Activated CD4-positive, CD25-positive, alpha-beta regulatory T cell treated with anti-CD3 and anti-CD28 coated beads, Interleukin-2, amount 50 U/mL, for 72 hours (primary cell): ENCODE measurements at places on chromosomes 4 and X.

GRCh38 chrX:80512924-80513323 is 92.7 kb downstream of the TENT5D start:
- no peak for DNase-seq

DNA sequence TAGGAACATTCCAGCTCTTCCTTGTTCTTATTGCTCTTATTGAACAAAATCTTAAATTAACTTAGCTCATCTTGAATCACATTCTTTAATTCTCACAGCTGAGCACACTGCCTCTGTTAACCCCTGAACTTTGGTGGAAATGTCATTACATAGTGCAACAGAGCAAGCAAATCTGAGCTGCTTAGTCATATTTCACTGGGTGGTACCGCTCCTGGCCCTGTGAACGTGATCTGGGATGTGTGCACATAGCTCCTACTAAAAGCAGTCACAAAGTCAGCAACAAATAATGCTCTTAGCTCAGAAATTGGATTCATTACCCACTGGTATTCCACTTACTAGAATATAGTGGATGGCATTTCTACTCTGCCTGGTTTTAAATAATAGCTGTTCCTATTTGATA is 27.9 kb downstream of the ARHGEF6 start:
- no peak for DNase-seq

DNA sequence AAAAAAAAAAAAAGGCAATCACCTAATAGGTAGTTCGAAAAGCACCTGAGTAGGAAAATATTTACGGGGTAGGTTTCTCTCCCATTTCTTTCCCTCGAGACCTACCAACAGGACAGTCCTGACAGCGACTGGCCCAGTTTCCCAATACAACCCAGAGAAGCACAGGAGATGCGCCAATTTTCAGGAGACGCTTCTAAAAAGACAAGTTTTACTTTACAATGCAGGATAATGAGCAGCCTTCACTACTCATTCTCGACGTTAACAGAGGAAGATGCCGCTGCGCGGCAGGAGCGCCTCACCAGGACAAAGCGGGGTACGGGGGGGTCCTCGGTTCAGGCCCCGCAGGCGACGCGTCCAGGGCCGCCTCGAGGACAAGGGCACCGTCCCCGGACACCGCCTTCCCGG is 708 bp downstream of the BCLAF3 start:
- DNase-seq = no peak

GRCh38 chr4:6196871-6197270 is 3.5 kb downstream of the JAKMIP1 start:
- no peak for DNase-seq

DNA sequence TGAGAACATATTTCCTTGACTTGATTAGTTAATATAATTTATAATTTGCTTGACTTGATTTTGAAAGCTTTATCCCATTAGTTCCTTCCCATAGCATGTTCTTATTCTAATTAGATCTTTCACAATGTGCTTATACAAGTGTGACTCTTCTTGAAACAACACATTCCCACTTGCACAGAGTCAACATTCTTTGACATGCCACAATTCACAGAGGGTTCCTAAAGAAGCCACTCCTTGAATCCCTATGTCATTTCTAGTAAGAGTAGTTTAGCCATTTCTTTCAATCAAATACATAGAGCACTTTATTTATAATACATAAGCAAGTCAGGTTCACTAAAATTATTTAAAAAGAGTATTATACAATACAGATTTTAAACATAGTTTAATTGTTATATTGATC is 228.9 kb upstream of the GRID2 start:
- no peak for DNase-seq

- DNase-seq = no peak
Measured at GRCh38 chrX:28585767-28586166, 1.5 kb upstream of the IL1RAPL1 start.

GRCh38 chr4:125111323-125111722 is 203.4 kb upstream of the FAT4 start:
- no peak for DNase-seq

GRCh38 chrX:141701072-141701471 is 2.5 kb upstream of the SPANXD start:
- DNase-seq = no peak

DNA sequence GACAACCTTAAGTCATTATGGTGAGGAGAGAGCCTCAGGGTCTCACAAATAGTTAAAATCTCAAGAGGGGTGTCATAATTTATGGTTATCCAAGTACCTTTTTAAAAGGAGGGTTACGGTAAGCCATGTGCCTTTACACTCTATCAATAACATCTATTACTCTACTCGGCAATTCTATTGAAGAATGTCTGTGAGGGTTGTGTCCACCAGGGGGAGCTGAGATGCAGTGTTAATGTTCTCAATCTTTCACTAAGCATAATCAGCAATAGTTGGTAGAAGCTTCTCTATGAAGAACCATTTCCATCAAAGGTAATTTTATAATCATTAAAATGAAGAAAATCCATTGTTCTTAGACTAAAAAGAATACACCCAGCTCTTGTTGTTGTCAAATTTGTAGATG is 457.4 kb downstream of the CENPC start:
- DNase-seq = peak; percentile 30

DNA sequence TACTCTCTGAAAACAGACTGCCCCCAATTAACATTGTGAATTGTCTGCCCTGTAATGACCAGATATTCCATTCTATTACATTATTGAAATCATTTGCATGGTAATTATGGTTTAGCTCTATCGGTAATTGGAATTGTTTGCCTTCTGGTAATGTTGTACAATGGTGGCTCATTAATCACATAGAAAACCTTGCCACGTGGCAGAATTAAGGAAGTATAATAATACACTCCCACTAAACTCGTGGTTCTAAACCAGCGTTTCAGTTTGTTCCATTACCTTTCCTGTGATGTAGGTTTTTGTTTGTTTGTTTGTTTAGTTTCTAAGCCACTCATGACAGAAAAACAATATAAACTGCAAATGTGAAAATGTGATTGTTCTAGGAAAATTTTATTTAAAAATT is 45.1 kb upstream of the TAPT1 start:
- no peak for DNase-seq

DNA sequence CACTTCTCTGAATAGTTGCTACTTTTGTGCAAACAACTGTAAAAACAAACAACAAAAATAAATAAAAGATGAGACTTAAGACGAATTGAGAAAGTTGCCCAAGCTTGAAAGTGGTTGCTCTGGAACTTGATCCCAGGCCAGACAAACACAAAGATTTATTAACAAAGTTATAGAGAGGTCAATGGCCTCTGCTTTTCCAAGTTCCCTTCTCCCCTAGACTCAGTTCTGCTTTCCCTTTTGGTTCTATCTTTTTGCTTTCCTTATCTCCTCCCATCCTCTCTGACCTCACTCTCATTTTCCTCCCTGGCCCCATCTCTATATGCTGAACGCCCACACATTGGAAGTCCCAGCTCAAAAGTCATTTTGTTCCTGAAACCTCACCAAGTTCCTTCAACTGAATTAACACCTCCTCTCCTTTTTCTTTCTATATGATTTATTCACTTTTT is 82.7 kb downstream of the MXRA5 start:
- no peak for DNase-seq

GRCh38 chrX:101619364-101619763 is 1.6 kb upstream of the ARMCX6 start:
- no peak for DNase-seq

DNA sequence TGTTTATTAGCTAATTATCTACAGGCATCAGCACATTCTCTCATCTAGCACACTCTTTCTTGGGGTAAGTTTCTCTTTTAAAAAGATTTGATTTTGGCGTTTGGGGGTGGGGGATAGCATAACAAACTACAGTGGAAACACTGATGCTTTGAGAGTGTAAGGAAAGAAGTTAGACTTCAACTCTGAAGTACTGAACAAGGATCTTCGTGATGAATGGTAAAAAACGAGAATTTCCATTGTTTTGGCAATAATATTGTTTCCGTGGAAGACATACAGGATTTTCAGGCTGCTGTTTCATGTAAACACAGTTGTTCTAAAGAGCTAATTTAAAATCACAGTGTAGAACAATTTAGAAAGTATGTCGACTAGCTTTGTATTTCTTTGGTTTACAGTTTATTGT is 451 bp downstream of the LPAR4 start:
- no peak for DNase-seq

GRCh38 chr4:113328514-113328913 is 279.1 kb downstream of the ANK2 start:
- no peak for DNase-seq

GRCh38 chrX:39850630-39851152 is 247.1 kb downstream of the BCOR start:
- no peak for DNase-seq

DNA sequence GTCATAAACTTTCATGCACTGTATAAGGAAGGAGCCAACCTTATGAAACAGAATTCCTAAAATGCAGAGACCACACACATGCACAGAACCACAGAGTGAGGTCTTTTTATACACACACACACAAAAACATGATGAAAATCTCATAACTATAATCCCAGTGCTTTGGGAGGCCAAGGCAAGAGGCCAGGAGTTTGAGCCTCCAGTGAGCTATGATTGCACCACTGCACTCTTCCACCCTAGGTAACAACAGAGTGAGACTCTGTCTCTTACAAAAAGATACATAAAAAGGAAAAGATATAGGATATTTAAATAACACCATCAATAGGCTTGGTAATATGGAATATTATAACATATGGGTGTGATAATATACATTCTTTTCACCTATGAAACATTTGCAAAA is 10.6 kb downstream of the FGA start:
- no peak for DNase-seq

DNA sequence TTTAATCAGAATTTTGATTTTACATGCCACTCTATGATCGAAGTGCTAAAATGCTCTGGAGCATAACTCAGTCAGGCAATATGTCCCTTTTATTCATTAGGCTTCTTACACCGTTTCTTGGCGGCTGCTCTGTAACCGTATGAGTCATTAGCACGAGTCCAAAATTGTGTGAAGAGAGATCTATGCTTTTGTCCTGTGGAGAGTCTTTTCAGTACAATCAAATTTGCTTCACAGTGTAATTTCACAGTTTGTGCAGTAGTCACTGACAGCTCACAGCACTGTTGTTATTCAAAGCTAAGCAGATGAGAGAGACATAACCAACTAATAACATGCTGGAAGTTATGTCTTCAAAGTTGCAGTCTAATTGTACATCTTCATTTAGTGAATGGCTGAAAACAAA is 167.8 kb downstream of the PCDH10 start:
- no peak for DNase-seq

- no peak for DNase-seq
Measured at GRCh38 chr4:174669270-174669669, 147.0 kb upstream of the HPGD start.

DNA sequence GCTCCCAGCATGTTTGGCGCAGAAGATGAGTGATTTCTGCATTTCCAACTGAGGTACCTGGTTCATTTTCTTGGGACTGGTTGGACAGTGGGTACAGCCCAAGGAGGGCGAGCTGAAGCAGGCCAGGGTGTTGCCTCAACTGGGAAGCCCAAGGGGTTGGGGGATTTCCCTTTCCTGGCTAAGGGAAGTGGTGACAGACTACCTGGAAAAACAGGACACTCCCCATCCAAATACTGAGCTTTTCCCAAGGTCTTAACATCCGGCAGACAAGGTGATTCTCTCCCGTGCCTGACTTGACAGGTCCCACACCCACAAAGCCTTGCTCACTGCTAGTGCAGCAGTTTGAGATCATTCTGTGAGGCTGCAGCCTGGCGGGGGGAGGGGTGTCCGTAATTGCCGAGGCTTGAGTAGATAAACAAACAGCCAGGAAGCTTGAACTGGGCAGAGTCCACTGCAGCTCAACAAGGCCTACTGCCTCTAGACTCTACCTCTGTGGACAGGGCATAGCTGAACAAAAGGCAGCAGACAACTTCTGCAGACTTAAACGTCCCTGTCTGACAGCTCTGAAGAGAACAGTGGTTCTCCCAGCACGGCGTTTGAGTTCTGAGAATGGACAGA is 307.7 kb upstream of the ARSJ start:
- no peak for DNase-seq

GRCh38 chrX:5775846-5776430 is 452.7 kb downstream of the NLGN4X start:
- DNase-seq = no peak

- DNase-seq = no peak
Measured at GRCh38 chr4:55004831-55005230, 120.6 kb downstream of the KDR start.

DNA sequence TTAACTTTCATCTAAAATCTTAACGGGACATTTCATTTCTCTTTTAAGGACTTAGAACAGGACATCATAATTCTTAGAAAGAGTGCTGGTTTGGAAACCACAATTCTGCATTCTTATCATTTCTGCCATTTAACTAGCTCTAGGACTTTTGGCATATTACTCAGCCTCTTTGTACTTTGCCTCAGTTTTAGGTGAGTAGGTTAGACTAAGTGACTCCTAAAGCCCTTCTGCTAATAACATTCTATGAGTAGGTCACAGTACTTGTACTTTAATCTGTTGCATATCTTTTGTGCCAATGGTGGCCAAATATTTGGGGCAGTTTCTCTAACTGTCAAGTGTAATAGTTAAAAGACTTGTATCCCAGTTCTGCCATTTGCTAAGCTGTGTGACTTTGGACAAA is 115.4 kb upstream of the NUDT6 start:
- DNase-seq = no peak

DNA sequence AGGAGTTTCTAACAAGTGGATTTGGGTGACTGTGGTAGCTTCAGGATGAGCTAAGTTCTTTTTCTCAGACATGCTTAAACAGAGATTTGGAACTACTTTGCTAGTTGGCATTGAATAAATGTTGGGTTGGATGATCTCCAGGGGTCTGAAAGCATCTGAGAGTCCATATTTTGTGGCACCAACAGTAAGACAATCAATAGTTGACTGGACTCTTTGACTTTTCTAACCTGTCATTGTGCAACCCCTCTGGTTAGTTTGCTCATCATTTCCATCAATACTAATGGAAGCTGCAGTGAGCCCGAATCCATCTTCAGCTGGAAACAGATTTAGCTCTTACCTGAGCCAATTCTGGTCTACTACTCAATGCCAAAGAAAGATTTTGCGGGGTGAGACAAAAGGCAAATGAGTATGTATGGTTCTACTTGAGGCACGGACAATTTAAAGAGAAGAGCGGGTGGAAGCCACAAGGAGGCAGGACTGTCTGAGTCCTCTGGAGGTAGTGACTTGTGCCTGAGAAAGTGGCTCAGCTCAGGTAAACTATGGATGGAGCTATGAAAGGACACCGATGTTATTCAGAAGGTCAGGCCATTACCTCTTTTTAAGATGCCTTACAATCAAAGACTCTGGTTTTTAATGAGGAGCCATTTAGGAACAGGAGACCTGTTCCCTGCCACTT is 118.7 kb downstream of the MID1IP1 start:
- no peak for DNase-seq

DNA sequence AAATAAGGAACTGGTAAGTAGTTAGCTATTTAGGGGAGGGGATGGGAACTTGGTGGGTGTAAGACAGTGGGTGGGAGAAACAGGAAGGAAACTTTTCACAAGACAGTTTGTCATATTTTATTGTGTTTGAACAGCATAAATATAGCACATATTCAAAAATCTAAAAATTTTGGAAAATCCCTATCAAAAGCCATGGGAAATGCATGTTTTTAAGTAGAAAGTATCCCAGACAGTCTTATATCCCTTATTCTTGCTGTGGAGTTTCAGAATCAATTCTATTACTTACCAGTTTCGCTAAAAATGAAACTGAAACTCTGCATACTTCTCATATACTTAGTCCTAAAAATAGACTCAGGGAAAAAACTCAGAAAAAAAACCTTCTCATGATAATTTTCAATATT is 22.3 kb upstream of the RASGEF1B start:
- DNase-seq = no peak
